ENCODE measurements at places on chromosomes 12 and 14.

DNA sequence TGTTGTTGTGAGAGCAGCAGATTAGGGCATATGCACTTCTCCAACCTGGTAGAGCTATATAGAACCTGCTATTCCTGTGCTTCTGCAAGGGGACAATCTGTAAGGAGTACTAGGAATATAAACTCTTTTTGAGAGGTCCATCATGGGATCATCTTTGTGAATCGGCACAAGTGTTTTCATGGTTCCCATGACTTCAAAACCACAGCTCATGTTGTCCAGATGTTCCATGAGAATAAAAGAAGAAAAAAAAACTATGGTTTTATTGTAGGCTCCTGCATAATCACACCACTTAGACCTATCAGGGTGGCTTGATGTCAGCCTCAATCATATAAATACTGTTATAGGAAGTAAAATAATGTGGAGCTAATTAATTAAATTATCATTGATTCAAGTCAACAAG is 311.4 kb upstream of the ATP2B1 start:
- no peak for DNase-seq

DNA sequence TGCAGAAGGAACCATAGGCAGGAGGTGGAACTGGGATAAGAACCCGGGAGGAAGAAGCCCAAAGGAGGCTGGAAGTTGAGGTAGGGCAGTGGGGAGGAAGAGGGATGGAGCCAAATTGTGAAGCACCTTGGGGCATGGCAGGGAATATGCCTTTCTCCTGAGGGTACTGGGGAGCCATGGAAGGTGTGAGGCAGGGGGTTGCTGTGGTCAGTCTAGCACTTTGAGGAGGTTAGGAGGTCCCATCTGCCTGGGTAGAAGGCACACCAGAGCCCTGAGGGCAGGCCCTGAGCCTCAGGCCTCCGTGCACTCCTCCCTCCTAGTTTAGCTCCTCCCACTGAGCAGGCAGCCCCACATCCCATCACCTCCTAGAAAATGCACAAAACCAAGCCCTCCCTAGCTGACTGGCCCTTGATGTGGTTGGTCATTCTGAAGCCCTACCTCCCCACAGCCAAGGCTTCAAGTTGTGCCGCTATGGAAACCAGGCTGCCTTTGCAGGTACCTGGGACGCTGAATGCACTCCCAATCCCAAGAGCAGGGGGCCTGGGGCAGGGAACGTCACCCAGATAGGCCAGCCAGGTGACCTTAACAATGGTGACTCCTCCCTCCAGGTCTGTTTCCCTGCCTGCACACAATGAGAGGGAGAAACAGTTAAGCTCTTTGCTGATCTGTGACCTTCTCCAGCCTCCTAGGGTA is 15.1 kb downstream of the PHETA1 start:
- no peak for DNase-seq

DNA sequence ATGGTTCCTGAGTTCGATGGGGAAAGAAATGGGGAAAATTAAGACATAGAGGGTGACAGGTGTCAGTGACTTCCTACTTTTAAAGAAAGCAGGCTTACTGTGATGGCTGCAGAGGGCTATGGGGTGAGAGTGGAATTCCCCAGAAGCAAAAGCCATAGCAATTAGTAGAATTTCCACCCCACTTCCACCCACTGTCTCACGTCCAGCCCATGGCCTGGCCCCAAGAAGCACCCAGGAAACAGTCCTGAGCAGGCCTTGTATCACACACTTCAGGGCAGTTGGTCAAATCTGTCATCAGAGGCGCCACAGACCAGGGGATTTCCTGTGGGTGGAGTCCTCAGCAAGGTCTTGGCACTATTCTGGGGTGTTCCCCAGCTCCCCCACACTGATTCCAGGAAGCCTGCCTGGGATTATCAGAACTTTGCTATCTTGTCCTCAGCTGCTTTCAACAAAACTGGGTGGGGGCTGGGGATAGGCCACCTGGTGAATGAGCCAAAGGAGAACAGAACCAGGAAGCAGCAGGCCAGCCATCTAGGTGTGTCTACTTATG is 120.1 kb upstream of the CCND2 start:
- DNase-seq, result no peak

DNA sequence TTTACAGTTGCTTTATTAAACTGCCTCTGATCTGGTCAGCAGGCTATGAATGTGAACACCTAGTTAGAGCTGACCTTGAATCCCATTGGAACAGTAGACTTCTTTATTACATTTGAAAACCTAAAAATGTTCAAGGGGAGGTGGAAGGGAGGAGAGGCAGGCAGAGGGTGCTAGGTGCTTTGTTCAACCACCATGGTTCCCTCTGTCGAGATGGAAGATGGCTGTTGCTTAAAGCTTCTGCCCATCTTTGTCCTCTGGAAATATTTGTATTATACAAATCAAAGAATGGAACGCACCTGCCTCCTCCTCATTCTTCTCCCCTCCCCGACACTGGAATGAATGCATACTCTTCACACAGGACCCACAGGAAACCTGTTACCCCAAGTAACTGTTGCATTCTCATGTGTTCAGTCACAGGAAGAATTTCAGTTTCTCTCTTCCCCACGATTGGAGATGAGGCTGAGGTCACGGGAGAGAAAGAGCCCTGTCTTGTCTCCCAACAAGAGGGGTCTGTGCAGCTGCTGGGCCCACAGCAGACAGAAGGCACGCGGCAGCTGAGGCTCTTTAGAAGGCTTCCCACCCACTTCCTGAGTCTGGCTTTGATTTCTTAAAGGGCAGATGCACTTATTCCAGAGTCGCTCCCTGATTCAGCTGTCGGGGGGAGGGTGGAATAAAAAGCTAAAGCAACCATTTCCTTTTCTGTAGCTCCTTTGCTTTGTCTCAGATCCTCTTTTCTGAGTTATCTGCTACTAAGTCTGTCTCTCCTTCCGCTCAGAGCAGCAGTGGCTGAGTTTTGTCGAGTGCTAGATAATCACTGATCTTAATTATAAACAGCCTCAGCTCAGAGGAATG is 217.9 kb upstream of the BTG1 start:
- DNase-seq, result peak; percentile 12

DNA sequence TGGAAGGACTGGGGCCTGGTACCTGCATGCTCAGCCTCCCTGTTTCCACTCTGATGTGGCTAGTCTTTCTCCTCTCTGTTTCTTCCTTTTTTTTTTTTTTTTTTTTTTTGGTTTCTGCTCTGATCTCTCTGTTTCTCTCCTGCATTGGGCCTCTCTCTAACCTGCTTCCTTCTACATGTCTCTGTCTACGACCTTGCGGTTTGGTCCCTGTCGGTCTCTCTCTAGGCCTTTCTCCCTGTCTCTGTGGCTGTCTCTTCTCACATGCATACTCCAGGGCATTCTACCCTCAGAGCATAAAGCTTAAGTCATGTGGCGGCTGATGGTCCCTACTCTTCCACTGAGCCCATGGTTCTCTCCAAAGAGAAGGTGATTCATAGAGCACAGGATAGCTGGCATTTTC is 1096.6 kb downstream of the BCL11B start:
- no peak for DNase-seq

DNA sequence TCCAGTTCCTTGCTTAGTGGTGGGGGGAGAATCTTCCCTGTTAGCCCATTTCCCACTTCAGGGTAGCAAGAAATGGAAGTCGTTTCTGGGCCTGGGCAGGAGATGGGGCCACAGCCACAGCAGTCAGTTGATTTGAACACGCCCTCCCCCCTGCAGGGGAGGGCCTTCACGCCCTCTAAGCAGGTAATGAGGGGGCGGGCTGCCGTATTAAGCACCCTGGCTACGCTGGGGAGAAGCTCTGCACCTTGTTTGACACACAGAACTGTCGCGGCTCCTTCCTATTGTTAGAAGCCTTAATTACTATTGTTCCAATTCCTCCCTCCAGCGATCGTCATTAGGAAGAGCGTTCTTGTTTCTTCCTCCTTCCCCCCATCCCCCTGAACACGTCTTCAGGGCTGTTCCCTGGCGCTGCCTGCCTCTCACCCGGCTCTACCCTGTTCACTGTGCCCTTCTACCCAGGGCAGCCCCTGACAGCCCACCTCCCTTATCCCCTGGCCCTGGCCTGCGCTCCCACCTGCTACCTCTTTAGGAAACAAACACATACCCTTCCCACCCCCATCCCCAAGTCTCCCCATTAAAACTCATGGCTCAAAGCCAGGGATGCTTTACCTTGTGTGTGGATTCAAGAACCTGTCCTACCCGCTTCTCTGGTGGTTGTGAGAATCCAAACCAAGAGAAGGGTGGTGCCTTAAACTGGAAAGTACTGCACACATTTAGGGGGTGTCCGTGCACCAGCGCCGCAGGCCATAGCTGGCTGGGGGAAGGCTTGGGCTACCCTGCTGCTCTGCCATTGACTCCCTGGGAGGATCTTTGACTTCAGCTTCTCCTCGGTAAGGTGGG is 137.6 kb downstream of the TSPAN9 start:
- no peak for DNase-seq

DNA sequence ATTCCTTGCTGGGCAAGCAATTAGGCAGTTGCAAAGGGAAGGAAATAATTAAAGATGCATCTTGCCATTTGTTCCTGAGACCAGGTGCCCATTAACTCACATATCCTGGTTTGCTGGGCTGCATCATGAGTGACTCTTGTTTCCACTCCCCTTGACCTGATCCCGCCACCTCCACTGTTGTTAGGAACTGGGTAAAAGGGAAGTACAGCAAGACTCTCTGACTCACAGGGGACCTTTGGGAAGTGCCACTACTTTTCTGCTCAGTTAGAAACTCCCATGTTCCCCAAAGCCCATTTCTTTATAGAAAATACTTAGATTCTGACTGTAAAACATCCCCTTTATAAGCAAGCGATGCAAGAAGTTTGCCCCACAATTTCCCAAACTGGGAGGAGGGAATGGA is 186.0 kb upstream of the BCL2L14 start:
- DNase-seq, result no peak

- DNase-seq, result no peak
These were observed 251.1 kb downstream of the C12orf50 start for GRCh38 chr12:87778065-87778464.

DNA sequence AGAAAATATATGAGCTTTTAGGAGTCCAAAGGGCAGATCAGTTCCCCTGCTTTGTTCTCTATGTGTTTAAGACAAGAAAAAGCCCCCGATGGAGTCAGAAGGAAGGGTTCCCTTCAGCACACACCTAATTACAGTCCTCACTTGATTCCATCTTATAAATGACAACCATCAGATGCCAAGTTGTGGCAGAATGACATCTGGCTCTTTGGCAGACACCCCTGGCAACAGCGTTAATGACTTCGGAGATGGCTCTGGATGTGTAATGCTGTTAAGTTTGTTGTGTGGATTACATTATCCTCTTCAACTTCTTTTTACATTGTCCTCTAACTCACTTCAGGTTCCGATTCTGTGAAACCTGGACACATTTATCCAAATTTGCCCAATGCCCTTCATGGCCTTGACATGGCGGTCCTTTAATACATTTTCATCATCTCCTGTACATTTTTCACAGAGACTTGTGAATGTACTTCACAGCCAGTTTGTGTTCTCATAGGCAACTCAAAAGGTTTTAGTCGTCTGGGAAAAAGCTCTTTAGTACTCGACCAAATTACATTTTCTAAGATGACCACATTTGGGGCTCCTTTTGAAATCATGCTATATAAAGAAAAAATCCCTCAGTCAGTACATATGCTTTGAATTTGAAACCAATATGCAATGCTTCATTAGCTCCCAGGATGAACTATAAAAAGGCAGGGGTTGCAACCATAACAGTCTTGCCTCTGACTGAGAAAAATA is 667.8 kb downstream of the NOVA1 start:
- no peak for DNase-seq

GRCh38 chr14:76884853-76885276 is 58.7 kb downstream of the LRRC74A start:
- no peak for DNase-seq

DNA sequence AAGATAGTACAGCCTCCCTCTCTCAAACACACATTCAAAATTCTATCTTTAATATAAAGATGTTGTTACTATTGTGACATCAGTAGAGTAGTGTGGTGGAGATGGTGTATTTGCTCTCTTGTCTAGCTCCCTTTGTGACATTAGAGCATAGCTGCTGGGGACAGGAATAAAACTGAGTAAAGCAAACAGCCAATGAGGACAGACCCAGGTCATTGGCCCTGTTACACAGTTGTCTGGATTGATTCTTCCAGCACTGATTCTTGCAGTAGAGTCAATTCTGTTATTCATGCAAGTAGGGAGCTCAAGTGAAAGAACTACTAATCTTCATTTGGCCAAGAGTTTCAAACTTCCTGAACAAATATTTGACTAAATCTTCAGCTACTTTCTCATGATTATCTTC is 72.4 kb downstream of the SCN8A start:
- no peak for DNase-seq

- DNase-seq, result no peak
These were observed 15.4 kb upstream of the TMEM120B start for GRCh38 chr12:121697093-121697698.

- DNase-seq, result no peak
These were observed 150.6 kb downstream of the BCAT1 start for GRCh38 chr12:24798335-24798734.

GRCh38 chr14:104977681-104978653 is at the start of gene AHNAK2:
TSS of gene AHNAK2 (minus strand) at chr14:104978374. CDS start at chr14:104978237, 137 bp downstream.
- DNase-seq, result no peak

GRCh38 chr12:113683574-113683973 is 211.9 kb upstream of the LHX5 start:
- DNase-seq, result no peak

Measured in central memory CD8-positive, alpha-beta T cell (primary cell).